Fibroblast of the conjunctiva (primary cell): ENCODE measurements at places on chromosomes 2 and 18.
A peak's percentile ranks its signal among the peaks of the same experiment; 100 is the strongest.

DNA sequence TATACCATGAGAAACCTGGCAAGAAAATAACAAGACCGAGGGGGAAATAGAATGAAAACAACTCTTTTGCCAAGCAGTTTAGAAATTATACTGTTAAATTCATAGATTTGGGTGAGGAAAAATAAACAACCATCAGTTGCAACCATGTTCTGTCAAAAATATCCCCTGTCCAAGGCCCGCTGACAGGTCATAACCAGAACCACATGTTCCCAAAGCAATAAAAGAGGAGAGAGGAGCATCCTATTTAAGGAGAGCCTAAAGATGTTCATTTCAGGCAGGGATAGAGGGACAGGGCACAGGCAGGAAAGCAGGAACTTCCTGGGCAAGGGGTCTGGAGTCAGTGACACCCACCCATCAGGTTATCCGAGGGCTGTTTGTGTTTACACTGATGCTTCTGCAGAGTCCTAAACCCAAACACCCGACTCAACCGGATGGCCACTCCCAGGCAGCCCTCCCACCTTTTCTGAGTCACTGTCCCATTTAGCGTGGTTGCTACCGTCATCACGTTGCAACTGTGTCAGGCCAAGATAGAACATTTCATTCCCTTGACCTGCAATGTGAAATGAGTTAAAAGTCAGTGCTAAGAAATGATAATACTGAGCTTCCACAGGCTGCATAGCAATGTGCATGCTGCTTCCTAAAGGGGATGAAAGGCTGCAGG is 468.3 kb upstream of the RAB12 start:
- DNase-seq = peak; percentile 61

- no peak for DNase-seq
These were observed 29.2 kb upstream of the ATP6V1B1 start for GRCh38 chr2:70906439-70907005.

DNA sequence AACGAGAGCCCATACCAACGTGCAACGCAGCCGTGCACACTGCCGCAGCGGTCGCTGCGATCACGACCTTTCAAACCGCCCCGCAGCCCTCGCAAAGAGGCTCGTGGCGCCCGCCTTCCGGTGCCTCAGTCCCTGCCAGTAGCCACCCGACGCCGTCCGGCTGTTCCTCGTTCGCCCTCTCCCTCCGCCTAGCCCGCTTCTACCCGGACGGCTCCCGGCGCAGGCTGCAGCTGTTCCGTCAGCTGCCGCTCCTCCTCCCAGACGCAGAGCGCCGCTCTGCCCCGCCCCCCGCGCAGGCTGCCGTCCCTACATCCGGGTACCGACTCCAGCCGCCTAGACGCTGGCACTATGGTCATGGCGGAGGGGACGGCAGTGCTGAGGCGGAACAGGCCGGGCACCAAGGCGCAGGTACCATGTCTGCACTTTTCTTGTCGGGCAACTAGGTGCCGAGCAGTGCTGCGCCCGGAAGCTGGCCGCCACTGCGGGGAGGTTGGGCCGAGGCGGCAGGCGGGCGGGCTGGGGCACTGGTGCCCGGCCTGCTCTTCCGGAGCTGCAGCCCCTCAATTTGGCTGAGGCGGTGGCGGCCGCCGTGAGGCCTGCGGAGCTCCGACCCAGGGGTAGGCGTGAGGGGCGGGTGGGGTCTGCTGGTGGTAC is at the start of gene MOB4:
Gene MOB4 (plus strand): TSS at position 328 of the 654 bp plus-strand sequence. CDS start 21 bp downstream, at position 349.
- peak; percentile 90 for DNase-seq

DNA sequence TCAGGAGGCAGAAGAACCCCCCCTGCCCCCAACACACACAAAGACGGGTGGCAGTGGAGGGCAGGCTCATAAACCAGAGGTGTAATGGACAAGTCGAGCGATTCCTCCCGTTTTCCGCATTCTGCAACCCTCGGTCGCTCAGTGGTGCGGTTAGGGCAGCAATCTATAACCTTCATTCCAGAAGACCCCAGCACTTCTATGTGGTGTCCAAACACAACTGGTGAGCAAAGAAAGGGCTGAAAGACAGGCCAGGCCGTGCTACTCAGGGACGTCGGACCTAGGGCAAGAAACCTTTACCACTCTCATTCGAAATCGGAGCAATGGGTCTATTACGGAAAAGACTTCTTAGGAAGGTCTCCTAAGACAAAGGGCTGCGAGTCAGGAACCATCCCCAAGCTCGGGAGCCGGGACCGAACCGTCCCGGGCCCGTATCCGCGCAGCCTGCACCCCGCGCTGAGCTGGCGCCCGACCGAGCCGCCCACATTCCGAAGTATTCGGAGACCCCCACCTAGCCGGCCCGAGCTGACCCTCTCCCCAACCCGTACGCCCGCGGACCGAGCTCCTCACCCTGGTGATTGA is 568 bp downstream of the ARL5A start:
- DNase-seq = no peak

GRCh38 chr2:172860336-172860707 is 124.7 kb downstream of the RAPGEF4 start:
- no peak for DNase-seq

- DNase-seq = no peak
These were observed 292.5 kb upstream of the CNTNAP5 start for GRCh38 chr2:123732563-123732962.

DNA sequence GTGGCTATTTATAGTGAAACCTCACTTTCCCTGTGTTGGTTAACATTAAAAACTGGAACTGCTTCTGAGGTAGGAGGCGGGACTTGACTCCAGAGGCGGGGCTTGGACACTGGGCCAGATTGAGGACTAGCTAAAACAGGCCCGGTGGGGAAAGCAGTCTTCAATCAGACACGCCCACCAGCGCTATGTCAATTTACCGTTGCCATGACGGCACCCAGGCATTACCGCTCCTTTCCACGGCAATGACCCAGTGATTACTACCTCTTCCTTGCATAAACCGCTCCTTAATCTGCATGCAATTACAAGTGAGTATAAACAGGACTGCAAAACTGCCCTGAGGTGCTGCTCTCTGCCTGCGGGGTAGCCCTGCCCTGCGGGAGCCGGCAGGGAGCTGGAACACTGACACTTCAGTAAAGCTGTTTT is 35.3 kb downstream of the LRRFIP1 start:
- peak; percentile 95 for DNase-seq

DNA sequence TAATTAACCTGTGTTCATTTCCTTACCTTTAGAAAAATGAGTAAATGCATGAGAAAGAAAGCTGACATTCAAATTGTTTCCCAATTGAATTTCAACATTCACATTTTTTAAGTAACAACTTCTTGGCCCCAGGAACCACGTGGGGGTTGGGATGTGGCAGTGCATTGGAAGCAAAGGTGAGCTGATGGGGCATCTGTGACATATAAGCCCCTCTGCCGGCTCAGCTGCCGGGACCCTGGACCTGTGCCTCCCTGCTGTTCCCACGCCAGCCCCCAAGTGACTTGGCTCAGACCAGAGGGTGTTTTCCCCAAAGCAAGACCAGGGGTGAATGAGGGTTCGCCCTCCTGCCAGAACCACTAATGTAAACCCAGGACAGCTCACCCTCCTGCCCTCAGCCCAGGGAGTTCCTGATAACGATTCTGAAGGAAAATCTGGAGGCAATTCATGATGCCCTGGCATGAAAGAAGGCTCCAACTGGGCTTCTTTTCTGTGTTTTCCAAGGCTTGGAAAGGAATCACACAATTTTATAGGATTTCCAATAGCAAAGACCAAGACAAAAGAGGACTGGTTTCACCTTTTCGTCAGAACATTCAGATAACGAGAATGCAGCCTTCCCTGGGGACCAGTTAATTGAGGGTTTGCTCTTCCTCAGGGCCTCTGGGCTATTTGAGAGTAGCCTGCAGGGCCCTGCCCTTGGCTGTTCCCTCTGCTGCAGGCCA is 193.2 kb upstream of the TWIST2 start:
- DNase-seq = no peak

GRCh38 chr2:26471289-26471688 is 6.6 kb downstream of the OTOF start:
- no peak for DNase-seq

GRCh38 chr18:38948436-38948835 is 1382.8 kb upstream of the CELF4 start:
- DNase-seq = no peak

GRCh38 chr2:33848486-33848885 is 249.4 kb upstream of the FAM98A start:
- peak; percentile 33 for DNase-seq

- DNase-seq = no peak
These were observed 37.1 kb downstream of the MAP4K4 start for GRCh38 chr2:101734505-101735165.

GRCh38 chr18:63260380-63260754 is 59.2 kb downstream of the BCL2 start:
- DNase-seq = no peak

- DNase-seq = no peak
These were observed 22.0 kb upstream of the KCNF1 start for GRCh38 chr2:10889651-10890215.

- no peak for DNase-seq
These were observed 266.6 kb upstream of the MYT1L start for GRCh38 chr2:2597712-2598111.

DNA sequence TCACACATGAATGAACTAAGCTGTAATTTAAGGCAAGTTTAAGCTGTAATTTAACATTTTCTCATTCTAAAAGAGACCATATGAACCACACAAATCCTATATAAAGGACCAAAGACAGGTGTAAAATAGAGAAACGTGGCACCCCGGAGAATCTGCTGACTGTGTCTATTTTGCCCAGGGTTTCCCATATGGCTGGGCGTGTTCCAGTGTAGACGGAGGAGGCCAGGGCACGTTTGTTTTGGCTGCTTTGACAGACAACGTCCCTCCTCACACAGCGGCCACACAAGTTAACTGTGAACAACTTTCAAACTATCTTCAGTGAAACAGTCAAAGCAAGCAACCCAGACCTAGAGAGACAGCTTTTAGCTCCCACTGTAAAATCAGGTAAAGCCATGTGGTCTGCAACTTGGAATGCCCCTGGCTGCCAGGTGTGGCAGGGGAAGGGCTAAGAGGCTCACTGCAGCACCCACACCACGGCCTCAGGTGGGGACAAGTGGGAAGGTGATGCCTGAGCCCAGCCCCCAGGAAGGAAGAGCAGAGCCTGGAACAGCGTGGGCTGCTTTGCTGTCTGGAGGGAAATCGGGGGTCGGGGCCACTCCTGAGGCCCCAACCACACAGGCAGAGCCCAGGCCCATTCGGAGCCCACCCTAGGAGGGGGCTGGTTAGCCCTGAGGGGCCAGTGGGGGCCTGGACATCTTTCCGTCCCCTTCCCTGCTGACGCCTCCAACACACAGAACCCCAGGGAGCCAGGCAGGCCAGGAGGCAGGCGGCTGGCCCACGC is 40.7 kb downstream of the SLC66A2 start:
- DNase-seq = no peak

- DNase-seq = no peak
These were observed 103.0 kb upstream of the SOX11 start for GRCh38 chr2:5589183-5589582.

DNA sequence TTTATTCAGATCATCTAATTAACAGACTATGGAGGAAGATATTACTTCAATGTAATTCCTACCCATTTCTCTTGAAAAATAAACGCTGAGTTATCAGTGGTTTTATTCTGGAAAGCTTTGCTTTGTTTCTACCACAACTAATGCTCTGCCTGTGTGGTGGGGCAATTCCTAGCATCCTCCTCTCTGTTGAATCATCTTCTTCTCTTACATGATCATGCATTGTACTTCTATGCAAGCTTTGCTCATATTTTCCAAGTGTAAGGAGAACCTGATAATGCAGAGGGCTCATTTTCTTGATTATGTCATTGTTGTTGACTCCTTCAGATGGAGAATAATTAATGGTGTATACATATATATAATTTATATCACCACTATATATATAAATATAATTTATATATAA is 46.7 kb downstream of the CCDC195 start:
- no peak for DNase-seq

GRCh38 chr2:33475224-33476130 is 972 bp upstream of the RASGRP3 start:
- peak; percentile 77 for DNase-seq
